NCI-H345 (cell line): ENCODE measurements at places on chromosomes 4 and X.

DNA sequence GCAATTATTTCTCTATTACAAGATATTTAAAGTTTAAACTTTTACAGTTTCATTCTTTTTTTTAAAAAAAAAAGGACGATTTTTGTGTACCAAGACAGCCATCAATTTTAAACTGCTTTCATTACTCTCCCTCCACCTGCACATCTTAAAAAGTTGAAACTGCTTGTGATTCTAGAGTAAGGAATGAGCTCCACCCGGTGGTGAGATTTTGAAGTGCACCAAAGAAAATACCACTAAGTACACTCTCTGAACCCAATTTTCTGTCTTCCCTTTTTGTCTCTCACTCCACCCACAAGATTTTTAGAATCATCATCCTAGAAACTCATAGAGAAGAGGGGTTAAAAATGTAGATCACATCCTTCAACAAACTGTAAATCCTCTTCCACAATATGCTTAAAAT lies 91.3 kb upstream of the WDR44 start:
- DNase-seq = peak; percentile 31

DNA sequence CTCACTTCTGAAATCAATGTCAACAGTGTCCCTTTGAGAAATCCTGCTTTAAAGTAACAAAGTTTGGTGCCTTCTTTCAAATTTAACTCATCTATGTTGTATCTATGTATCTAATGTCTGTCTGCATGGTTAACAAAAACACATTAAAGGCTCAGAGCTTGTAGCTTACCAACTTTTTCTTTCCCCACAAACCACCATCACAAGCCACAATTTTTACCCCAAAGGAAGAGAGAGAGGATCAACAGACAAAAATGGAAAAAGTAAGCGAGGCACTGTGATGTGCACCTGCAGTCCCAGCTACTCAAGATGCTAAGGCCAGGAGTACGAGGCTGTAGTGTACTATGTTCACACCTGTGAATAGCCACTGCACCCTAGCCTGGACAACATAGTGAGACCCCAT lies 17.2 kb downstream of the ATRX start:
- DNase-seq = no peak

DNA sequence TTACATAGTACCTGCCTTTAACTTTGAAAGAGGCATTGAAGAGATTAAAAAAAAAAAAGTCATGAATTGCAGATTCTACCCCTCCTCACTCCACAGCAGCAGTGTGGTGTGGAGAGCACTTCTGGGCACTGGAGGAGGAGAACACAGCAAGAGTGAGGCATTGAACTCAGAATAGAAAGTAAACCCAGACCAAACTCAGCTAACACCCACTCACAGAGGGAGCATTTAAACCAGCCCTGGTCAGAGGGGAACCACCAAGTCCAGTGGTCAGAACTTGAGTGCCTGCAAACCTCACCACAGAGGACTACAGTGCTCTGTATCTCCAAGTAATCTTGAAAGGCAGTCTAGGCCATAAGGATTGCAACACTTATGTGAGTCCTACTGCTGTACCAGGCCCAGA lies 15.6 kb upstream of the UGT2A1 start:
- DNase-seq = no peak

DNA sequence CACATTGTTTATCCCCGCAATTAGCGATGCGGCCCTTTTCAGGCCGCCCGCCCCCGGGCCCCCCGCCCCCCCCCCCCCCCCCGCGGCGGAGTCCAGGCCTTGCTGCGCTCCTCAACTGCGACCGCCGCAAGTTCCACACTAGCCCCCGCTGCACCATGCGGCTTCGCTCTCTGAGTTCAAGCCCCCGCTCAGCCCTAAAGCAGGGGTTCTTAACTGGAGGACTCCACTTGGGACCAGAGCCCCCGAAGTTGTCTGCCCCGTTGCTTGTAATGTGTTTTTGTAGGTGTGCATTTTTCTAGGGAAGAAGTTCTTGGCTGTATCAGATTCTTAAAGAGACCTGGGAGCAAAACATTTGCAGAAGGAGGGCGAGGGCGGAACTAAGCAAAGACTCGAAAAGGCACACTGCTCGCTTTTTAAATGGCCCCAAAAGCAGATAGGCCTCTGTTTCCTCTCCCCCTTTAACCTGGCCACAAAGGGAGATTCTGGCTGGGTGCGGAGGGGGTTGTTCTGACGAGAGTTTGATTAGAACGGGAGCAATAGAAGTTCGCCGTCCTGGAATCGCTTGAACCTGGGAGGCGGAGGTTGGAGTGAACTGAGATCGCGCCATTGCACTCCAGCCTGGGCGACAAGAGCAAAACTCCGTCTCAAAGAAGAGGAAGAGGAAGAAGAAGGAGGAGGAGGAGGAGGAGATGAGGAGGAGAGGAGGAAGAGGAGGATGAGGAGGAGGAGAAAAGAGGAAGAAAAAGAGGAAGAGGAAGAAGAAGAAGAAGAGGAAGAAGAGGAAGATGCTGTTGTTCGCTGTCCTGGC lies 2.3 kb upstream of the MSX1 start:
- DNase-seq = no peak

- DNase-seq = no peak
Measured at GRCh38 chrX:53563324-53563723, 123.2 kb downstream of the HUWE1 start.

- no peak for DNase-seq
Measured at GRCh38 chr4:7880683-7881082, 59.0 kb downstream of the AFAP1 start.

DNA sequence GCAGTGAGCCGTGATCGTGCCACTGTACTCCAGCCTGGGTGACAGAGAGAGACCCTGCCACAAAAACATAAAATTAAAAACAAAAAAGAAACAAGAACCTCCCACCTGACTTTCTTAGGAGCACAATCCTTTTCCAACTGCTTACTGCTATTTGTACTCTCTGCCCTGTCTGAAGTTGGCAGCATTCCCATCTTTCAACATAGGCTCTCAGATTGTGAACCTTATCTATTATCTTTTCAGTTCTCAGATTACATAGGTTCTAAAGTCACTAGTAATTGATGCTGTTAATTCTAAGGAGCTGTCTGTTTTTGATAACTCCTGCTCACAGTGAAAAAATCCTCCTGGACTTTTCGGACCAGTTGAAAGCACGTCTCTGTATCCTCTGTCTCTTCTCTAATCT lies 812.2 kb upstream of the CT83 start:
- peak; percentile 1 for DNase-seq

GRCh38 chr4:99655308-99656081 lies 2.1 kb downstream of the C4orf54 start:
- DNase-seq = peak; percentile 81

DNA sequence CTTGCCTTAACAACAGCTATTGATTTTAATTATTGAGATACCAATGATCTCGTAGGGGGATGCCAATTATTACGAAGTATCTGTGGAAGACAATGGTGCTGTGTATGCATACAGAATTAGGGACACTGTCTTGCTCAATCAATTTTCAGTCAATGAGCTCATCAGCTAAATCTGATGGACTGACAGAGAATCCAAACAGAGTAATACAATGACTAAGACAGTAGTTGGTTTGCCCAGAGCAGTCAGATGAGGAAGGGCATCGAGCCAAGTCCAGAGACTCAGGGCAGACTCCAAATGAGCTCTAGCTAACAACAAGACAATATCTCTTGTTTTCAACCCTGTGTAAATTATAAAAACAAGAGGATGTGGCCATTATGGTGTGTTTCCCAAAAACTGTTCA lies 14.7 kb upstream of the GSX2 start:
- DNase-seq = no peak

GRCh38 chrX:68831405-68832100 lies 2.7 kb downstream of the EFNB1 start:
- DNase-seq = no peak

- DNase-seq = no peak
Measured at GRCh38 chrX:12065251-12065650, 73.0 kb upstream of the FRMPD4 start.

GRCh38 chr4:138939960-138940359 lies 75.6 kb upstream of the NOCT start:
- DNase-seq = no peak

DNA sequence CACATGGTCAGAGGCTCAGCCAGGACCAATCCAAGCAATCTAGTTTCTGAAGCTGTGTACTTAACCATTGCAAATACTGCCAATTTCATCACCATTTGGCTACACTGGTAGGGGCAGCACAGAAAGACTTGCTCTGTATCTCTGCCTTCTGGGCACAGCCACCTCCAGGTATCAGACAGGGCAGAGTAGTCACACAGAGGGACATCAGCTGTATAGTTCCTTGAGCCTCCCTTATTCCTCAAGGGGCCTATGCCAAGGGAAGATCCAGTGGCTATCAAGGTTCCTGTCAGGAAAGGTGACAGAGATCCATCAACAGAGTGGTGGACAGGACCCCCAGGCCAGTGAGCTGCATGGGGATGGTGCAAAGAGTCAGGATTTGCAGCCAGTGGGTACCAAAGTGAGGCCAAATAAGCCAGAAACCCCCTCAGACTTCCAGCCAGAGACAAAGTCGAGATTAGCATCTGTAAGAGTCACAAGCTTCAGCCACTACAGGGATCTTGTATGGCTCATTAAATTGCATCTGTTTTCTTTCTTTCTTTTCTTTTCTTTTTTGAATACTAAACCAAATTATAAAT lies 381.6 kb upstream of the CPEB2 start:
- DNase-seq = no peak

GRCh38 chrX:153642655-153643430 lies 4.2 kb upstream of the DUSP9 start:
- no peak for DNase-seq

GRCh38 chr4:151882072-151882803 lies 121.4 kb upstream of the GATB start:
- no peak for DNase-seq

GRCh38 chr4:146263793-146264192 lies 49.5 kb downstream of the REELD1 start:
- DNase-seq = no peak

DNA sequence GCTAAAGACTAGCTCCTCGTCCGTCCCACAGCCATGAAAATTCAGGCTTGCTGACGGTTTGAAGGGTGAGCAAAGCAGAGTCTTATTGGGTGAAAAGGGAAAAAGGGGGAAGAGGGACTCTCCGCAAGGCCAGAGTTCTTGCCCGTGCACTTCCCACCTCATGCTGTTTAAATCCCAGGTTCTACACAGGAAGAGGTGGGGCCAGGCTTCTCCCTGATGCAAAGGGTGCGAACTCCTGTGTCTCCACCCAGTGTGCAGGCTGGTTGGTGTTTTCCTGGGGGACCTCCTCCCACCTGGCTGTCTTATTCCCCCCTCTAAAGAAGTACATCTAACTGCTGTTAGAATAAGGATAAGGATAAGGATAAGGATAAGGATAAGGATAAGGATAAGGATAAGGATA lies 18.0 kb upstream of the LANCL3 start:
- no peak for DNase-seq

- DNase-seq = no peak
Measured at GRCh38 chr4:148295642-148296041, 146.6 kb downstream of the NR3C2 start.

GRCh38 chrX:131703646-131704045 lies 159.8 kb downstream of the OR13H1 start:
- no peak for DNase-seq
